ENCODE measurements at places on chromosomes 4 and X.

GRCh38 chrX:118566359-118566758, 70.7 kb downstream of the DOCK11 start:
- no peak for DNase-seq

DNA sequence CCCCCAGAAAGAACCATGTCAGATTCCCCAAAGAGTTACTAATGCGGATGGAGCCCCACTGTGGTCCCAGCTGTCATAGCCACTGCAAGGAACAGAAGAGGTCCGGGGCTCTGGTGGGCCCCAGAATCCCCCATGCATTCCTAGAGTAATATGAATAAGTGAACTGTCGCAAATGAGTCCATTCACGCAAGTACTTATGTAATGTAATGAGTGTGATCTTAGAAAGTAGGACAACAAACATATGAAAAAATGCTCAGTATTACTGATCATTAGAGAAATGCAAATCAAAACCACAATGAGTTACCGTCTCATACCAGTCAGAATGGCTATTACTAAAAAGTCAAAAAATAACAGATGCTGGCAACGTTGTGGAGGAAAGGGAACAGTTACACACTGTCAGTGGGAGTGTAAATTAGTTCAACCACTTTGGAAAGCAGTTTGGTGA, 141.5 kb upstream of the RBPJ start:
- DNase-seq = no peak

GRCh38 chr4:184370711-184371389, 103.5 kb downstream of the IRF2 start:
- no peak for DNase-seq

- DNase-seq = no peak
These were observed 54.7 kb downstream of the TMEM131L start for GRCh38 chr4:153520801-153521329.

- DNase-seq = peak; percentile 64
These were observed 177.9 kb downstream of the AFAP1 start for GRCh38 chr4:7761720-7762119.

DNA sequence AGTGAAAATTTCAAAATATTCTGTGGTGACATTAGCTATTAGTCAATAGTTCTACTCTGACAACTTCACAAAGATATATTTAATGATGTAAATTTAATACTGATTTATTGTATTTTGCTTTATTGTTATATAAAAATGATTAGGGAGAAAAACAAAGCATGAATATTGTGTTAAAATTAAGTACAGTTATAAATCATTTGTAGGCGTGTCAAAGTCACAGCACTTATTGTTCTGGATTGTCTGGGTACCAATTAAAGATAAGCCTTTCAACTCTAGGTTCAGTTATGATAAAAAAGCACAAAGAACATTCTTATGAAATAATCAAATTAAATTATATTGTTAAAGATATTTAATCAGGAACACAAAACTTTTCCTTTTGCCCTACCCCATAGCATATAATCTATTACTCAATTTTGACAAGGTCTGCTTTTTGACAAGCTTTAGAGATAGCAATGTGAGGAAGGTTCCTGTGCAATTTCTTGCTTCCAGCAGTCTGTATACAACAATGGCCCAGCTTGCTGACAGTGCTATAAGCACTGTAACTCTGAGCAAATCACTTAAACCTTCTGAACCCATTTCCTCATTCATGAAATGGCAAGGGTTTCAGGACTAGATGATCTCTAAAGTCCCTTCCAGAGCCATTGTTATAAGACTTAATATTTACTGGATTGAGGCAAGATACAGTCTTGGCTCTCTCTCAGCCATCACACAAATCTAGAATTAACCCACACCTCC, 910.3 kb upstream of the LCORL start:
- DNase-seq = no peak

DNA sequence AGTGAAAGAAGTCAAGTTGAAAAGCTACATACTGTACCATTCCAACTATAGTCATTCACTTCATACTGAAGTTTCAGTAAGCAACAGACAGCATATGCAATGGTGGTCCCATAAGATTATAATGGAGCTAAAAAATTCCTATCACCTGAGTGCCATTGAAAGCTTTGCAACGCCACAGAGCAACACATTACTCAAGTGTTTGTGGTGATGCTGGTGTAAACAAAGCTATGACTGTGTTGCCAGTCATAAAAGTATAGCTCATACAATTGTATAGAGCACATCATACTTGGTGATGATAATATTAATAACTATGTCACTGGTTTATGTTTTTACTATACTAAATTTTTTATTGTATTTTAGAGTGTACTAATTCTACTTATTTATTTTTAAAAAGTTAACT, 78.9 kb downstream of the NAF1 start:
- DNase-seq = no peak

- DNase-seq = no peak
These were observed 36.7 kb upstream of the FBXW7 start for GRCh38 chr4:152572417-152573086.

- DNase-seq = no peak
These were observed 39.9 kb downstream of the MSX1 start for GRCh38 chr4:4899202-4899925.

- DNase-seq = no peak
These were observed 975.2 kb downstream of the STIM2 start for GRCh38 chr4:27835851-27836250.

DNA sequence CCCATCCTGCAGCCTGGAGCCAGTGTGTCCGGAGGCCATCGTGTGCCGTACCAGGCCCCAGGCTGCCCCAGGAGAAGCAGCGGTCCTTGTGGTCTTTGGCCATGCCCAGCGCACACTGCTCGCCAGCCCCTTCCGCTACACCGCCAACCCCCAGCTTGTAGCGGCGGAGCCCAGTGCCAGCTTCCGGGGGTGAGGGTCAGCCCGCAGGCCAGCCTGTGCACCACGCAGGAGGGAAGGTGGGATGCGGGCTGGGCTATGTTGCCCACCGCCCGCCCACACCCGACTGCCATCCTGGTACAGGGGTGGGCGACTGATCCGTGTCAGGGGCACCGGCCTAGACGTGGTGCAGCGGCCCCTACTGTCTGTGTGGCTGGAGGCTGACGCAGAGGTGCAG, 7.6 kb upstream of the SRPK3 start:
- DNase-seq = no peak

GRCh38 chr4:164239976-164240375, 514.0 kb upstream of the SMIM31 start:
- DNase-seq = no peak

- no peak for DNase-seq
These were observed 25.8 kb downstream of the RTL9 start for GRCh38 chrX:110384490-110384889.

DNA sequence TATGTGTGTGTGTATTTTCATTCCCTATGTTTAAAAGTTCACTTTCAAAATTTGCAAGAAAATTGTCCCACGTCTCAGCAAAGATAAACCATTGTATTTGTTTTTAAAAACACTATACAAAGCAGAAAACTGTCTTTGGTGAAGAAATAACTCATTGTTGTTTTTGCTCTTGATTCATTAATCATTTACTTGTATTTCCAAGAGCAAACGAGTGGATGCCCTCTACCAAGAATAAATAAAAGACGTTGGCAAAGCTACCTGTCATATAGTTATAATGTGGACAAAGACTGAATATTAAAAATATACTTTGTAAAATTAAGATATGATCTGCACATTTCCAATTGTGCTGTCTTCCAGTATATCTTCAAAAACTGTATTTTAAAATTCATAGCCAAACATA, 210.9 kb upstream of the NDST3 start:
- no peak for DNase-seq

DNA sequence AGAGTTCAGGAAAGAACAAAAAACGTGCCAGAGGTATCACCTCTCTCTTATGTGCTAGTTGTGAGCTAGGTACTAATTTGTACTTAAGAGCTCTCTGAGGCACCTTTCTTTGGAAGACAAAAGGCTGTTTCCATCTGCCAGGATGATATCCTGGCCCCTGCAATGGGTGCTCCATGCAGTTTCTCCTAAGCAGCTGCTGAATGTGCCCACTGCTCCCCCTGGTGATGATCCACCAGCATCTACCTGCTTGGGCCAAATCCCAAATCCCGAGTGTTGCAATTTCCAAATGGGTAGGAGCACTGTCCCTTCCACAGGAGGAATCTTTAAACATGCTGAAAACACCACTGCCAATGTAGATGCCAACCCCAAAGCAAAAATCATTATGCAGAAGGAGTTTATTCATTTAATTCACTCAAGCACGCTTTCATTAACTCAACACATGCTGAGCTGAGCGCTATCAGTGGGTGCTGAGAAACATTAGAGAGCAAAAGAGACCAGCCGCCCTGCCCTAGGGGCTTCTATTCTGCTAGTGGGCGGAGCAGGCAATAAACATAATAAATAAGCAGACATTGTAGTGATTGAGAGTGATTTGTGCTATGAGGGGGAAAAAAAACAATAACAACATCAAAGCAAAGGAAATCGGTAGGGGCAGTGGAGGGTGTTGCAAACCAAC, 69.6 kb upstream of the C4orf50 start:
- no peak for DNase-seq

- DNase-seq = no peak
These were observed 675 bp downstream of the L1CAM start for GRCh38 chrX:153885208-153885787.

DNA sequence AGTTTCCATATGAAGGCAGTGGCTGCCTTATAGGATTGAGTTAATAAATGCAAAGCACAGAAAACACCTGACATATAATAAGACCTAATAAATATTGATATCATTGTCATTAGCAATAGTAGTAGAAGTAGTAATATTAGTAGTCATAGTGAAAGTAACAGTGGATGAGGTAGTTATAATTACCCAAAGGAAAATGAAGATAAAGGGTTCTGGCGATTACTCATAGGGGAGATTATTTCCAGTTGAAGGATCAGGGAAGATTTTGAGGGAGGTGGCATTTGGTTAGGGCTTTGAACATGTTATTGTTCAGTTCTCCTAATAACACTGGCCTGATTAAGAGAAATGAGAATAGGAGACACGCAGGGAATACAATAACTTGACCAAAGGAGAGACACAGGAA, 131.9 kb upstream of the GPRIN3 start:
- no peak for DNase-seq

DNA sequence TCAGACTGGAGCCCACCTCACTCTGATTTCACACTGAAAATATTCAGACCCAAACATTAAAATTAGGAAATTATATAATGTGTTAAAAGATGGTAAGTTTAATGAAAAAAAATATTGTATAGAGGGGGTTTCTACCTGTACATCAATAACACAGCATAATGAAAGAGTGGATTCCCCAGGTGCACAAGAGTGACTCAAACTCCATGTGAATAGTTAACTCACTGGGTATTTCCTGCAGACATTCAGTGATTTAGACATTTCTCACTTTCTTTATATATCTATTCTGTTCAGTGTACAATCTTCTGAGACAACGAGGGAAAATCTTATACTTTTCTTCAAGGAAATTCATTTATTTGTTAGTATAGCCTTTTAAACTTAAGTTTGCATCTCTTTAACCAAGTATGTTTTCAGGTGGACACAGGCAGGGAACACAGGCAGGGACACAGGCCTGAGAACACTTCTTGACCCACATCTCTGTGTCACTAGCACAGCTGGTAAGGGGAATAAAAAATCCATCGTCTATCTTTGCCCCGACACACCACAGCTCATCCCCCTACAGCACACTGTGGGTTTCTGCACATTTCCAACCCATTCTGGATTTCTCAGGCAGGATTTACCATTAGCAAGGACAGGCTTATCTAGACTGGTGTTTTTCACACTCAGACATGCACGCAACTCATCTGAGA, 525.5 kb upstream of the BOD1L1 start:
- no peak for DNase-seq

GRCh38 chrX:115360220-115360781, 70.8 kb downstream of the LUZP4 start:
- DNase-seq = no peak

DNA sequence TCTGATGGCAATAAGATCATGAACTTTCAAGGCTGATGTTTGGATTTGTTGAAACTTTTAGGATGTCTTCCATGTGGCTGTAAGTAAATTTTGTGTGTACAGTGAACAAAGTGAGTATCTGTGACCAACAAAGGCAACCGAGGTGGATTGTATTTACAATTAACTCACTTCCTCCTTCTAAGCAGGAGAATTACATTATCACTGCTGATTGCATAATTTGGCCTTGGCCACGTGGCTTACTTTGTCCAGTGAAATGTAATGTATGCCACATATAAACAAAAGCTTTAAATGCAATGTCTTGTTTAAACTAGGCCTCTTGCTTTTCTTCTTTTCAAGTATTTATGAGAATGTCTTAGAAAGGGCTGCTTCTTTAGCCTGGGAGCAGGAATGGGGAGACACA, 66.3 kb upstream of the MAD2L1 start:
- DNase-seq = no peak

GRCh38 chrX:72351606-72352334, 46.1 kb upstream of the CITED1 start:
- no peak for DNase-seq

- no peak for DNase-seq
These were observed 162.0 kb downstream of the PDGFRA start for GRCh38 chr4:54391104-54391503.

DNA sequence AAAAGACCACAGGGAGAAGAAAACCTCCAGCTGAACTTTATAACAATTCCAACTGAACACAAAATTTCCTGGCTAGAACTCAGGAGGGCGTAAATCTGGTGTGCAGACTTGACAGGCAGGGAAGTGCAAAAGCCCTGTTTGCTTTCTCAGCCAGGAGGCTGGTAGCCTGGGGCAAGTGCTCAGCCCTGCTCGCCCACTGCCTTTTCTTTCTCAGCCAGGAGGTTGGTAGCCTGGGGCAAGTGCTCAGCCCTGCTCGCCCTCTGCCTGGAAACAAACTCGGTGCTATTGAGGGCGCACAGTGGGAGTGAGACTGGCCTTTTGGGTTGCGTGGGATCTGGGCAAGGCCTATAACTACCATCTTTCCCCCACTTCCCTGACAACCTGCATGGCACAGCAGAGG, 275.4 kb upstream of the MAOA start:
- DNase-seq = no peak

DNA sequence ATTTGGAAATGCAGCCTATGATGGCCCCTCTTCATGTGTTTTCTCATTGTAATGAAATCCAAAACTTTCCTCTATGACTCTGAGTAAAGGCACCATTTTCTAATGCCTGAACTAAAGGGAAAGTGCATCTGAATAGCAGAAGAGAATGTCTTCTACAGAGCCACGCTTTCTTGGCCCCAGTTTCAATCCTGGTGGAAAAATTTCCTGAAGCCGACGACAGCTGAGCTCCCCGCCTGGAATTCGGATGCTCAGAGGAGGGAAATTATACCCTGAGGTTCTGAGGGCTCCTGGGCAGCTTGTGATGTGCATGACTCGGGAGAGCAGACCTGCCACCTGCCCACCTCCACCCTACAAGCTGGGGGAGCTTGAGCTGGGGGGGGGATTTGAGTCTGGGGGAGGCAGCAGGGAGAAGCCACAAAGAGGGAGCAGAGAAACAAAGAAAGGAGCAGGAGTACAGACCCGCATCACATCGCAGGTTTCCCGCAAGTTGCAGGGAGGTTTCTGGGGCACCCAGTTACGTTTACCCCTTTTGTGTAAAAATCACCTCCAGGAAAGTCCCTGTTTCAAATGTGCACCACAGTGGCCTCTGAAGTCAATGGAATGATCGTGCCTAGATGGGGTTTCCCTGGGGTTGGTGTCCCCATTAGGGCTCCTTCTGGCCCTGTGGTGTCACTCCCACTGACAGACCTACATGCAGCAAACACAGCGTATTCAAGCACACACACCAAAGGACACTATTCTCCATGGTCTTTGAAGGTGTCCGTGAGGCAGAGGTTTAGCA, 145.6 kb upstream of the RBPJ start:
- DNase-seq = no peak
